ENCODE measurements at places on chromosomes 5 and 9. TPM values are rescaled to one million over a fixed set of nuclear protein-coding genes. Genes with fewer than 3 reads are reported as not detected.

The DPYSL3 gene
- 18.0 TPM for total RNA-seq

The RELL2 gene
- total RNA-seq = 0.11 TPM

The NEUROG1 gene
- total RNA-seq = not detected

The LCN9 gene
- total RNA-seq = not detected

The LCN12 gene
- 0.38 TPM for total RNA-seq

The DYNC2I2 gene
- 10.3 TPM for total RNA-seq

The WNT8A gene
- total RNA-seq = not detected

The FREM1 gene
- total RNA-seq = 3.1 TPM

The LCN1 gene
- 0.71 TPM for total RNA-seq

The KCNV2 gene
- total RNA-seq = not detected

The DOLPP1 gene
- 4.7 TPM for total RNA-seq

The DDX4 gene
- total RNA-seq = not detected

The SLCO6A1 gene
- not detected for total RNA-seq

The MEGF10 gene
- total RNA-seq = 10.2 TPM

The IL13 gene
- total RNA-seq = not detected

The FEM1C gene
- total RNA-seq = 28.6 TPM

The SCGB3A2 gene
- not detected for total RNA-seq

The ODF2 gene
- total RNA-seq = 6.7 TPM

The DIAPH1 gene
- total RNA-seq = 112 TPM

The TMEM232 gene
- total RNA-seq = 0.38 TPM

The IFNA13 gene
- not detected for total RNA-seq

The F12 gene
- total RNA-seq = 0.40 TPM

The RASEF gene
- 0.11 TPM for total RNA-seq

The OR5C1 gene
- not detected for total RNA-seq

The AKNA gene
- 2.3 TPM for total RNA-seq

The FBN2 gene
- total RNA-seq = 0.21 TPM

The ICE1 gene
- 33.6 TPM for total RNA-seq

The FOXD4L6 gene
- not detected for total RNA-seq

The SPINK7 gene
- total RNA-seq = not detected

The SEMA5A gene
- total RNA-seq = 1.3 TPM

The NUDCD2 gene
- 14.8 TPM for total RNA-seq

The CD72 gene
- 0.62 TPM for total RNA-seq

The LURAP1L gene
- total RNA-seq = 2.8 TPM

The TMEM252 gene
- total RNA-seq = not detected

The CTSV gene
- total RNA-seq = 0.17 TPM

The FUT7 gene
- total RNA-seq = not detected

The PGM5 gene
- total RNA-seq = 17.6 TPM

The ZDHHC11B gene
- total RNA-seq = 3.5 TPM

The CMBL gene
- total RNA-seq = 66.5 TPM

The DNM1 gene
- 1.2 TPM for total RNA-seq

The MARVELD2 gene
- total RNA-seq = 0.10 TPM

The CRB2 gene
- not detected for total RNA-seq

The GPX8 gene
- total RNA-seq = 4.2 TPM
